ENCODE measurements at places on chromosomes 6 and 20.

GRCh38 chr6:44854712-44855443, 467.4 kb downstream of the CDC5L start:
- DNase-seq = no peak

GRCh38 chr6:33742092-33742491, 4.6 kb downstream of the IP6K3 start:
- no peak for DNase-seq

DNA sequence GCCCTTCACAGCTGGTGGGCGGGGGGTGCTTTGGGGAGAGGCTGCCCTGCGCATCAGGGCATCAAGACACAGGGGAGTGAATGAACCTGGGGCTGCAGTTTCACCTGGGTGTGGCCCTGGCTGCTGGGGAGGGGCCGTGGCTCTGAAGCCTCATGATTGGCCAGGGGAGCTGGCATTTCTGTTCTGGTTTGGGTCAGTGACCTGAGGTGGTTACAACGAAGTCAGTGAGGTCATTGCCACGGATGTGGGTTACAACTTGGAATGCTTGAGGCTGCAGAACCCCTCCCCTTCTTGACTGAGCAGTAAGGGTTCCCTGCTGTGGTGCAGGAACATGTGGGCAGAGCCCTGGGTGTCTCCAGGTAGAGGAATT, 3.0 kb downstream of the TCEA2 start:
- peak; percentile 33 for DNase-seq

- no peak for DNase-seq
Measured at GRCh38 chr20:60100780-60101179, 142.6 kb downstream of the CDH26 start.

DNA sequence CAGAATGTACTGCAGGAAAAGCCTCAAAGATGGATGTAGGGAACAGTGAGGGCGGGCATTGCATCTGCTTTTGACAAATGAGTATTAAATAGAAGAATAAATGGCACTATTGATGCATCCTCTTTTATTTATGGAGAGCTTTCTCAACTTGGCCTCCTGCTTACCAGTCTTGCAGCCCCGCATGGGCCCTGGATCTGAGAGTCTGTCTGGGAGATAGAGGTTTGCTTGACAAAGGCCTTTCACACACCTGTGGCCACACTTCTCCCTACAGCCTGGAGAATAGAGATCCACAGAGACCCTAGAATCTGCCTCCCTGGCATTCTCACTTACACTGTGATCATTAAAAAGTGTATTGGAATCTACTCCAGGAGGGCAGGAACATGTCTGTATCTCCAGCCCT, 203.8 kb upstream of the CDH4 start:
- no peak for DNase-seq

- DNase-seq = no peak
Measured at GRCh38 chr6:12614456-12614855, 102.1 kb upstream of the PHACTR1 start.

GRCh38 chr6:108543175-108543940, 17.4 kb upstream of the FOXO3 start:
- DNase-seq = no peak

Measured in effector CD4-positive, alpha-beta T cell (primary cell).